ENCODE measurements at places on chromosomes 12 and 14. TPM values are rescaled to one million over a fixed set of nuclear protein-coding genes. Genes with fewer than 3 reads are reported as not detected.

Gene IFT81
- 8.2 TPM for total RNA-seq

Gene EID3
- total RNA-seq = 1.8 TPM

Gene ALDH1L2
- 29.1 TPM for total RNA-seq

Gene RASAL1
- not detected for total RNA-seq

Gene TRPV4
- 2.5 TPM for total RNA-seq

Gene NAA30
- 9.8 TPM for total RNA-seq

Gene HOXC9
- total RNA-seq = 0.15 TPM

Gene B3GNT4
- total RNA-seq = 0.59 TPM

Gene COL2A1
- 0.17 TPM for total RNA-seq

Gene INSM2
- not detected for total RNA-seq

Gene POLR3B
- total RNA-seq = 10.1 TPM

Gene KLRC4
- not detected for total RNA-seq

Gene SEL1L
- total RNA-seq = 37.5 TPM

Gene B4GALNT1
- 1.7 TPM for total RNA-seq

Gene TCL1B
- total RNA-seq = not detected

Gene SCNN1A
- total RNA-seq = 0.67 TPM

Gene KCNJ8
- total RNA-seq = 1.6 TPM

Gene DGLUCY
- 20.3 TPM for total RNA-seq

Gene DCN
- 502 TPM for total RNA-seq

Gene SLC2A14
- total RNA-seq = not detected

Gene RDH12
- under 0.01 TPM for total RNA-seq

Gene SRRM4
- total RNA-seq = not detected

Gene TOGARAM1
- 4.4 TPM for total RNA-seq

Gene ALDH2
- 32.6 TPM for total RNA-seq

Gene STRN3
- total RNA-seq = 22.7 TPM

Gene STAB2
- not detected for total RNA-seq
